Right renal pelvis (tissue), 4 donors: ENCODE measurements at places on chromosomes 7 and 10. TPM values are rescaled to one million over a fixed set of nuclear protein-coding genes. Genes with fewer than 3 reads are reported as not detected.

- DNase-seq = no peak
Measured at GRCh38 chr10:48737886-48738285, 53.2 kb downstream of the WDFY4 start.

The EVX1 gene
- polyA plus RNA-seq = 0.12 TPM

DNA sequence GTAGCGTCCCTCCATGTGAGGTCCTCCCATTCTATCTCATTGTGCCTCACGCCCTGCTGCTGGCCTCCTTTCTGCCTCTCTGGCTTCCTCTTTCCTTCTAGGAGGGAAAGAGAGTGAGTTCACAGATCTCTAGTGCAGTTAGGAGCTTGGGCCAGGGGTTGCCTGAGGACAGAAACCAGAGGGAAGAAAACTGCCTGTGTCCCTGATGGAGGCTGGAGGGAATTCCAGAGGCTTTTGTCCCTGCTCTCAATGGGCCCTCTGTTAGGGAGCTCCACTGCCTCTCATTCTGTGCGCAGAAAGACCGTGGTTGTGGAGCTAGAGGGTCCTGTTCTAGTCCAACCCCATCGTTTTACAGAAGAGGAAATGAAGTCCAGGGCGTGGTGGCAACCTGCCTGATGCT lies 4.6 kb downstream of the MARVELD1 start:
- no peak for DNase-seq

- DNase-seq = no peak
Measured at GRCh38 chr7:148729984-148730733, 31.5 kb downstream of the CUL1 start.

The CELF2 gene
- 12.0 TPM for polyA plus RNA-seq

The DYDC2 gene
- 1.7 TPM for polyA plus RNA-seq

GRCh38 chr7:41472427-41473125 lies 230.3 kb downstream of the INHBA start:
- no peak for DNase-seq

DNA sequence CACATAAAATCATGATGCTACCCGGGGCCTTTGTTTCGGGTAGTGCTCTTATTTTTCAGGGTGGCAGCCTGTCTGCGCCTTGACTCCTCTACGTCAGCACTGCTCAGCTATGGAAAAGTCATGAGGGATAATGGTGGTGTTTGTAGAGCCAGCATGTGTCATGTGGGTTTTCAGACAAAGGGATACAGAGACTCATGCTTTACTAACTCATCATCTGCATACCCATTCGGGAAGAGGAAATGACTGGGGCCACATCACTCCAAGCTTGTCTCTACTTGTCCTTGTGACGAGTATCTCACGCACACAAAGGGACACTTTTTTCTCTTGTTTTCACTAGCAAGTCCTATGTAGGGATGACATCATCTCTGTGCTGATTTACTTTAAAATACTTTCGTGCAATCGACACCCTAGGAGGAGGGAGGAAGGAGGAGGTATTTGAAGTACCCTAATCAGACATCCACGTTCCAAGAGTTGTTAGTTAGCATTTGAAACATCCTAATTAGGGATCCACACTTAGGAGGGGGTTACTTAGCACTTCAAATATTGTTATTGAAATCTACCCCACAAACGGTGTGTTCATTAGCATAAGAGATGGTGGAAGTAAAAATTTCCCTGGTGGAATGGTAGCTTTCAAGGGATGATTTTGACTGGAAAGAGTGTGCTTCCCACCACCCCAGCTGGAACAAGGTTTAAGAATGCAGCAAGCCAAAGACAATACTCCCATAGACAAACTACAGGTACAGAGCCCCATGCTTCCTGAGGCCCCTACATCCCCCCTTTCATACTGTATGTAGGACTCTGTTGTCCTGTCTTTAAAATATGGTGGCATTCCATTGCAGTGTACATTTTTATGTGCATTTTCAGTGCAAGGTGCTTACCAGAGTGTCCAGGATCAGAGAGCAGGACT lies 52.0 kb downstream of the THNSL1 start:
- DNase-seq = no peak

The BRI3 gene
- polyA plus RNA-seq = 106 TPM

DNA sequence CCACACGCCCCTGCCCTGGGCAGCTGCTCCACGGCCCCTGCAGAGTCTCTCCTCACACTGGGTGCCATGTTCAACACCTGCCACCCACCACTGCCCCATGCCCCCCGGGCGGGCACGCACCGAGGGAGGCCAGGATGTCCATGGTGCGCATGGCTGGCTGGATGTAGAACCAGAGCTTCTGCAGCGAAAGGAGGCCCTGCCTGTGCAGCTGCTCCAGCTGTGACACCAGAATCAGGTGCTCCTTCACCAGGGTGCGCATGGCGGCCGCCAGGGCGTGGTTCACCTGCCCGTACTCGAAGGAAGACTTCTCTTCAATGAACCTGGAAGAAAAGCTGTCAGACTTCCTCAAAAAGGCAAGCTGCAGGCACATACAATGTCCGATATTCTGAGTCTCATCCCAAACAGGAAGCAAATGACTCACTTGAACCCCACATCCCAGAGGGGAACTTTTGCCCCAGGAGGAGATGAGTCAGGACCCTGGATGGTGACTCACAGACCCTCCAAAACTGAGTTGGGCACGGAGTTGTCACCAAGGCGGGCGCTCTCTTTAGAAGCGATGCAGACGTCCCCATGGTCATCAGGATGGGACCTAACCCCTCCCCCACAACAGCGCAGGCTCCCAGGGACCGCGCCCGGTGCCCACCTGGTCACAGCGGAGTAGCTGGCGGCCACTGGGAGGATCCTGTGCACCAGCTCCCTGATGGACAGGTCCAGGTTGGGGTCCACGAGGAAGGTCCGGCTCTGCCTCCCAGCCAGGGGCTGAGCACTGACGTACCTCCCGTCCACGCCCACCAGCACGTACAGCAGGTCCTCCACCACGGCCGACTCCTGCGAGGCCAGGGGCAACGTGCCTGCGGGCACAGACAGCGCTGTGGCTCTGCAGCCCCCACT lies 15.5 kb downstream of the TUBGCP2 start:
- DNase-seq = no peak
